ENCODE measurements at places on chromosomes 1 and 21. TPM values are rescaled to one million over a fixed set of nuclear protein-coding genes. Genes with fewer than 3 reads are reported as not detected.

The FALEC gene
- not detected for total RNA-seq

The NUP210L gene
- not detected for total RNA-seq

The VAMP4 gene
- total RNA-seq, result 3.4 TPM

The BCAN gene
- not detected for total RNA-seq

The NECTIN4 gene
- total RNA-seq, result 0.88 TPM
